Bronchial epithelial cell (primary cell): ENCODE measurements at places on chromosomes 7 and 10.

GRCh38 chr7:151308256-151308655, 33.4 kb upstream of the NUB1 start:
- DNase-seq: no peak

GRCh38 chr7:107592361-107593024, 12.4 kb downstream of the BCAP29 start:
- DNase-seq: no peak

GRCh38 chr10:124059551-124059950, 33.8 kb downstream of the CHST15 start:
- DNase-seq: no peak

DNA sequence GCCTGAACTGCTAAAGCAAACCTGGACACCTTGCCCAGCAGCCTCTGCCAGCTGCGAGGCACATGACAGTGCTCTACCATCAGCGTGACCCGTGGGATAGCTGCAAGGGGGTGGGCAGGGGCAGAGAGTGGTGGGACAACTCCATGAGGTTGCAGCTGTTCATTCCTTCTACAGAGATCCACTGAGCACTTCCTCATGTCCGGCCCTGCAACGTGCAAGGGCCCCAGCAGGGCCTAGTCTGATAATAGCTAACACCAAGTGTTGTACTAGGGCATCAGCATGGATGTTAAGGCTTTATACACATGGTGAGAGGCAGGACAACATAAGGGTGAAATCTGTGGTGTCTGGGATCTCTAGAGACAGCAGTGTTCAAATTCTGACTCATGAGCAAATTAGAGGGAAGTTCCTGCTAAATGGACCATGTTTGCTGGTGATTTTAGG, 14.3 kb downstream of the NOD1 start:
- DNase-seq: no peak

DNA sequence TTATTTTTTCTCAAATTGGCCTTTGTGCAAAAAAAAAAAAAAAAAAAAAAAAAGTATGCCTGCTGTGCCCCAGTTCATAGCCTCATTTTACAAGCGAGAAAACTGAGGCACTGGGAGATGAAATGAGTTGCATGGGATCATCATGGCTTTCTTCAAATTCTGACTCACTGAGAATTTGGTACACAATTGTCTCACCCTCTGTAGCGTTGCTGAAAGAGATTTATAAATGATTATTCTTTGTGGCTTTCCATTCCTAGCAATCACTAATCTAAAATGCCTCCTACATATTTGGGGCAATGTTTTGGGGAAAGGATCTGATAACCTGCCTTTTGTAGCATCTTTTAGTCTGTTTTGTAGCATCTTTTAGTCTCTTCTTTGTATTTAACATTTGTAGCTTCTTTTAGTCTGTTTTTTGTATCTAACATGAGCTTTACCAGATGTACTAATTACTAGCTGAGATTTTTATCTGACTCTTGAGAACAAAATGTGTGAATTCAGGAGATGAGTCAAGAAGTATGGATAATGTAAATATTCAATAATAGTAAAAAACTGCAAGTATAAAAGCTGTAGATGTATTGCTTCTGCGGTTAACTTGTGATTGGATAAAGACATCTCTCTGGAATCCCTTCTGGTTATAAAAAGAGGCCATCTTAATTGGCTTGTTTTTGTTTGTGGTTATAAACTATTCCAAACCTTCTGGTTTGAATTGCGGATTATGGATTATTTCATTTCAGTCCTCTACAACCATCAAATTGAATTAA, 161.4 kb downstream of the ARID5B start:
- no peak for DNase-seq

GRCh38 chr7:37000511-37000910, 276.2 kb upstream of the AOAH start:
- no peak for DNase-seq

DNA sequence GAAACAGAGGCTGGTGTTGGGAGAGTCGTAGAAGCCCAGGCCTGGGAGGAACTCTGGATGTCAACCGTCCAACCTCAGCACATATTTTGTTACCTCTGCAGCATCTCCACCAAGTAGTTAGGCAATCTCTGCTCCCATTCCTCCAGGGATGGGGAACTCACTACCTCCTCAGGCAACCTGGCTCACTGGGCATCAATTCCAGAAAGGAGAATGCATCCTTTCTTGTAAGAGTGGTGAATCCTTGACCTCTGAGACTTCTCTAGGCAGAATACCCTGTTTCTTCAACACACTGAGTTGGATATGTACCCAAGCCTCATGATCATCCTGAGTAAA, 136.7 kb upstream of the ZMIZ1 start:
- DNase-seq: no peak

GRCh38 chr10:47348138-47348651, at the start of gene RBP3:
RBP3 (plus strand) TSS chr10:47348363; CDS start chr10:47348485, 122 bp downstream.
- DNase-seq: no peak

DNA sequence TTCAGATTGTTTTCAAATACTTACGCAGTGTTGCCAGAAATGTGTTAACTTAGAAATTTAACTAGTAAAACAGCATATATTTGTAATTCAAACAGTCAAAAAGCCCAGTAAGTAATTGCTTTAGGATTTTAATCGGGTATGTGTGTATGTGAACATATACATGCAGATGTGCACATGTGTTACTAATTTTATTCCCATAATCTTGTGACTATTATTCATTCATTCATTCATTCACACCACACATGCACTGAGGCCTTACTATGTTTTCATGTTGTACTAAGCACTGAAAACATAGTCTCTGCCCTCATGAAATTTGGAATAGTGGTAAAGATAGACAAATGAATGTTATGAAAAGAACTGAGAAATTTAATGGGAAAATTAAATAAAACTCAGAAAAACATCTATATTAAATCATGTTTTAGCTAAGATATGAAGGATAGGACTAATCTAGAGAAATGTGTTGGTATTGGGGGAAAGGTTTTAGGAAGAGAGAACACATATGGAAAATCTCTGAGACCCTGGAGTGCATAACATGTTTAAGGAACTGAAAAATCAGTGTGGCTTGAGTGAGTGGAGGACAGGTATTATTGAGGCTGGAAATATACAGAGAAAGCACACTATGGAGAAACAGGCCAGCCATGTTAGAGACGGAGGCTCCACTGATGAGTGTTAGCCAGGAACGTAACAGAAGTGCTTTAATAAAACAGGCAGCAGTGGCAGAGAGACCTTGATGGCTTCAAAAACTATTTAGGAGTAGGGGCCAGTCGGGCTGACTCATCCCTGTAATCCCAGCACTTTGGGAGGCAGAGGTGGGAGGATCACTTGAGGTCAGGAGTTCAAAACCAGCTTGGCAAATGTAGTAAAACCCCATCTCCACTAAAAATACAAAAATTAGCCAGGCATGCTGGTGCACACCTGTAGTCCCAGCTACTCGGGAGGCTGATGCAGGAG, 80.3 kb downstream of the HDAC9 start:
- DNase-seq: no peak

GRCh38 chr7:88355011-88355410, 48.3 kb upstream of the STEAP4 start:
- DNase-seq: no peak

DNA sequence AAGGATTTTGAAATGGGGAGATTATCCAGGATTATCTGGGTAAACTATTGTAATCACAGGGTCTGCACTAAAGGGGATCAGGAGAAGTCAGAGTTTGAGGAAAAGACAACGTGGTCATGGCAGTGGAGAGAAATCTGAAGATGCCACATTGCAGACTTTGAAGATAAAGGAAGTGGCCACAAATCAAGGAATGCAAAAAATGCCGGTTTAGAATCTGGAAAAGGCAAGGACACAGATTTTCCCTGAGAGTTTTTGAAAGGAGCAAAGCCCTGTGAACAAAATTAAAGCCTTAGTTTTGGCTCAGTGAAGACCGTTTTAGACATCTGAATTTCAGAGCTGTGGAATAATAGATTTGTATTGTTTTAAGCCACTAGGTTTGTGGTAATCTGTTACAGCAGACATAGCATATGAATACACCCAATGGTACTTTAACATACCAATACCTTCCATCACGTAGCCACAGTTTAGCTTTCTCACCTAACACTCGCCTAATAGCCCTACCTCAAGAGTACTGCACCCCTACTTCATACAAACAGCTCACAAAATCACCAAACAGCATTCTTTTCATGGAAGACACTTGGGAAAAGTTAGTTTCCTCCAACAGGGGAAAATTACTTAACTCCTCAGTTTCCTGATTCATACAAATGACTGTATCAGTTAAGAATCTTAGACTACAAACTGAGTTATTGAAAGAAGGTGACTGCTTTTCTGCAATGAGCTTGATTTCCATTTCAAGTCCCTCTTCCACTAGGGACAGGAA, 446.5 kb downstream of the INHBA start:
- peak; percentile 69 for DNase-seq
